ENCODE measurements at places on chromosomes 12 and 14. TPM values are rescaled to one million over a fixed set of nuclear protein-coding genes. Genes with fewer than 3 reads are reported as not detected.

DNA sequence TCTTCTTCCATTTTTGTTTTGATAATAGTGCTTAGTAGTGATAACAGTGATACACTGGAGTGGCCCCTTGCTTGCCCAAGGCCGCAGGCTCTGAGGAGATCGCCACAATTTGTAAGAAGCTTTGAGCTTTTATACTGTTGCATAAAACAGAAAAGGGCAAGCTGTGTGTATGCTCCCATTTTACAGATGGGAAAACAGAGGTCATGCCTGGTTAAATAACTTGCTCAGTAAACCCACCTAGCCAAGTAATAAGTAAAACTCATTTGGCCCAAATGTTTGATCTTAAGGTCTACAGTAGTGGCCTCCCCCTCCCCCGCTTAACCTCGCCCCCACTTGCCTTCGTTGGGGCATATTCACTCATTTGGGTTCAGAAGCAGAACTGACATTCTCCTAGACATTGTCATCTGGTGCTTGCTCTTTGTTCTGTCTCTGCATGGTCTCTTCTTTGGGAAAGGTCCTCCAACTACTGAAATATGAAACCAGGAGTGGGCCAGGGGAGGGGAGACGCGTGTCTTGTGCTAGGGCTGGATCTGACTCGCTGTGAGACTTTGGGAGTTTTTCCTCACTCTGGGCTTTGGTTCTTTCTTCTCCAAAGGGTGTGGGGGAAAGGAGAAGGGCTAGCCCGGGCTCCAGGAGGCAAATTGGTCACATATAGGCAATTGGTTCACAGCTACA lies 88.1 kb downstream of the PAPOLA start:
- no peak for DNase-seq
- H3K27ac ChIP-seq: no peak overlapping the region
- H3K4me3 ChIP-seq: no peak overlapping the region
- H3K27me3 ChIP-seq: peaks cover 16% of the 10 kb centered on the region
- no peaks in the 10 kb centered on the region for H3K36me3 ChIP-seq

DNA sequence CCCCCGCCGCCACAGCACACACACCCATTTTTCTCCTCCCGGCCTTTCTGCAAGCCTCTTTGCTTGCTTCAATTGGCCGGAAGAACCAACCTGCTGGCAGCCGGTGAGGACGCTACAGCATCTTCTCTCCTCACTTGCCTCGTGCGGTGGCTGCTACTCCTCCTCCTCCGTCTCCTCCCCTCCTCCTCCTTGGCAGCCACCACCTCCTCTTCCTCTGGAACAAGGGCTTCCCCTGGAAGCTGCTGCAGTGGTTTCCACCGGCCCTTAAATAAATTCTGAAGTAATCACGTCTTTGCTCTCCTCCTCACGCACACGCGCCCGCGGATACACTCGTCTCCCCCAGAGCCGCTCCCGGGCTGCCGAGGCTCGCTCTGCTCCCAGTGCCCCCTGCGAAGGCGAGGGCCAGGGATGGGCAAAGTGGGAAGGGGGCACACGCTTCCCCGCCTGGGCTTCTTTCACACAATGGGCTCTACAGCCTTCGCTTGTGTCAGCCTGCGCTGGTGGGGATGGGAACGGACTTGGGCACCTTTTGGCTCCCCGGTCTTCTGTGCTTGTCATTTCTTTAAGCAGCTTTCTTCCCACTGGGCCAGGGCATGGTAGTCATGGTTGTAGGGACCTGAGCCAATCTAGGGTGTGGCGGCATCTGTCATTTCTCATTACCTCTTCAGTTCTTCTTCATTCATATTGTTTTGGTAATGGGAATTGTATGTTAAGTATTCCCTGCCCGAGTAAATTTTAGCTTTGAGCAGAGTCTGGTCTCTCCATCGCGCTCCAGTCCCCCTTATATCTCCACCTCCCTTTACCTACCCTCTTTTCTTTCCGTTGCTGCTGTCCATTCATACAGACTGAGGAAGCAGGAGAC lies at the start of gene PPFIA2:
TSS of gene PPFIA2 (minus strand) at position 161 of the 862 bp plus-strand sequence.
- H3K27ac ChIP-seq: no peak within 1 kb of the TSS
- peaks cover 26% of the 10 kb centered on the region for H3K27me3 ChIP-seq
- peak within 1 kb of the TSS; percentile 49 for H3K4me3 ChIP-seq
- DNase-seq: peak; percentile 2
- no peaks in the 10 kb centered on the region for H3K36me3 ChIP-seq
- H3K4me1 ChIP-seq: no peaks in the 10 kb centered on the region

GRCh38 chr12:28082096-28082495 lies 108.2 kb upstream of the CCDC91 start:
- H3K4me3 ChIP-seq: no peak overlapping the region
- no peak for DNase-seq
- no peak overlapping the region for H3K27ac ChIP-seq
- no peaks in the 10 kb centered on the region for H3K27me3 ChIP-seq
- H3K4me1 ChIP-seq: no peaks in the 10 kb centered on the region

GRCh38 chr12:102765736-102766135 lies 151.3 kb downstream of the PAH start:
- H3K27ac ChIP-seq: no peak overlapping the region
- no peaks in the 10 kb centered on the region for H3K4me1 ChIP-seq
- H3K27me3 ChIP-seq: no peaks in the 10 kb centered on the region
- no peak for DNase-seq
- H3K4me3 ChIP-seq: no peak overlapping the region

DNA sequence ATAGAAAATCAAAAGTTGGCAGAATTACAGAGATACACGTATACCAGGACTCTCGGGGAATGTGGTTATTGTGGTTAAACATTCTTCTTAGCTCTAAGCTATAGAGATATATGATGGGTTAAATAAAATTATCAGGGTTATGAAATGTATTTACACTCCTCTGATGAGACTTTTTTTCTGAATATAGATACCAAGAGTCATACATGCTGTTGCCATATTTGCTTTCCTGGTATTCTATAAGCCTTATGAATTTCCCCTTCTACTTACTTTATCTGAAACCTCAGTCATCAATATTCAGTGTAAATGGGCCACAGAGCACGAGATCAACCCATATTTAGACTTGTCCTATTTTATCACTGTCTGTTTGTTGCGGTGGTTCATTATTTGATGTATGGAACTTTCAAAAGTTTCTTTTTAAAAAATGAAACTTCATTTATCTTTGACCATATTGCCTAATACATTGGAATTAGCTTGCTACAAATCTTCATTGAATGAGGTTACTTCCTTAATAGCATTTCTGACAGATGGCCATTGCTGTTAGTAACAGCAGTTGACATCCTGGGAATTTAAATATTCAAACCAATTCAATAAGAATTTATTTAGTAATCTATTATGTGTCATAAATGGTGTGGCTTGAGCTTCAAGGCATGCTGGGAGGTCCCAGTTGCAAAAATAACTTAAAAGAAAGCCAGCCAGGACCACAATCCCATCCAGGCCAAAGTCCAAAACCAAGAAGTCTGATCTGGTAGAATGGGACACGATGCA lies 393.5 kb downstream of the PCNX1 start:
- no peak overlapping the region for H3K27ac ChIP-seq
- H3K27me3 ChIP-seq: no peaks in the 10 kb centered on the region
- DNase-seq: no peak
- peaks cover 4% of the 10 kb centered on the region for H3K36me3 ChIP-seq
- H3K4me3 ChIP-seq: no peak overlapping the region

GRCh38 chr12:80939231-80939950 lies 1.7 kb upstream of the LIN7A start:
- no peaks in the 10 kb centered on the region for H3K36me3 ChIP-seq
- DNase-seq: no peak
- peaks cover 9% of the 10 kb centered on the region for H3K27me3 ChIP-seq
- H3K27ac ChIP-seq: no peak overlapping the region
- H3K4me1 ChIP-seq: no peaks in the 10 kb centered on the region
- no peak overlapping the region for H3K4me3 ChIP-seq

- H3K27me3 ChIP-seq: no peaks in the 10 kb centered on the region
- H3K4me1 ChIP-seq: no peaks in the 10 kb centered on the region
- no peak overlapping the region for H3K27ac ChIP-seq
- no peak overlapping the region for H3K4me3 ChIP-seq
- peaks cover 5% of the 10 kb centered on the region for H3K36me3 ChIP-seq
Observed at GRCh38 chr14:91996948-91997371, 42.9 kb downstream of the TRIP11 start.

- DNase-seq: no peak
- H3K27me3 ChIP-seq: no peaks in the 10 kb centered on the region
- no peak overlapping the region for H3K27ac ChIP-seq
Observed at GRCh38 chr12:96029826-96030225, 5.6 kb downstream of the LTA4H start.

DNA sequence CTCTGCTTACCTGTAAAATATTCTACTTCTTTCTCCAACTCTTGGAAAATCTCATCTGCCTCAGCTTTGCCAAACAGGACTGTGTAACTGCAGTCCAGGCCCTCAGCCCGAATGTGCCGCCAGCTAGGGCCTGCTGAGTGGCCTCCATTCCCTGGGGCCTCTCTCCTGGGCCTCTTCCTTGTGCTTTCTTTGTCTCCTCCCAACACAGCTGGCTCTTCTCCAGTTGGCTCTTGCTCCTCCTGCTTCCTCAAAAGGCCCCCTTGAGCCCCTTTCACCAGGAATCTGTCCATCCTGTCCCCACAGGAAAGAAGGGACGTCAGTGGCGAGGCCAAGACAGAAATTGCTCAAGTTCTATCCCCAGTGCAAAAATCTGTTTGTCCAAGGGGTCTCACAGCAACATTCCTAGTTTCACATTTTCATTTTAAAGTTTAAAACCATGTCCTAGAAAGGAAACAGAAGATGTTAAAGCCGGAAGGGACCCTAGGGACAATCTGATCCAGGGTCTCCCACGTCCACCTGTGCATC lies 713 bp downstream of the ALKBH2 start:
- peaks cover 7% of the 10 kb centered on the region for H3K36me3 ChIP-seq
- H3K27ac ChIP-seq: peak overlapping the region; percentile 26
- H3K4me3 ChIP-seq: peak overlapping the region; percentile 72
- no peak for DNase-seq
- no peaks in the 10 kb centered on the region for H3K27me3 ChIP-seq

DNA sequence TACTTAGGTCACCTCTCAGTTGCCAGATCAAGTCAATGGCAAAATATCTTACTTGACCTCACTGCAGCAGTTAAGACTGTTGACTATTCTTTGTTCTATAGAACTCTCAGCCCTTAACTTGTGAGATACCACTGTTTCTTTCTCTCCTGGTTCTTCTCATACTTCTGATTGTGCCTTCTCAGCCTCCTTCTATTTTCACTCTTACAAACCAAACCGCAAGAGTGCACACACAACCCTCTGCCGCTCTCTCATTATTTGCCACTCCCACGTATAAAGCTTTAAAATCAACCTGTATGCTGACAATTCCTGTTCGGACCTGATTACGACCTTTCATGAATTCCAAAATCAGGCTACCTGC lies 4.5 kb downstream of the E2F7 start:
- H3K36me3 ChIP-seq: no peaks in the 10 kb centered on the region
- H3K27ac ChIP-seq: no peak overlapping the region
- H3K27me3 ChIP-seq: no peaks in the 10 kb centered on the region
- H3K4me1 ChIP-seq: peaks cover 11% of the 10 kb centered on the region
- no peak overlapping the region for H3K4me3 ChIP-seq

DNA sequence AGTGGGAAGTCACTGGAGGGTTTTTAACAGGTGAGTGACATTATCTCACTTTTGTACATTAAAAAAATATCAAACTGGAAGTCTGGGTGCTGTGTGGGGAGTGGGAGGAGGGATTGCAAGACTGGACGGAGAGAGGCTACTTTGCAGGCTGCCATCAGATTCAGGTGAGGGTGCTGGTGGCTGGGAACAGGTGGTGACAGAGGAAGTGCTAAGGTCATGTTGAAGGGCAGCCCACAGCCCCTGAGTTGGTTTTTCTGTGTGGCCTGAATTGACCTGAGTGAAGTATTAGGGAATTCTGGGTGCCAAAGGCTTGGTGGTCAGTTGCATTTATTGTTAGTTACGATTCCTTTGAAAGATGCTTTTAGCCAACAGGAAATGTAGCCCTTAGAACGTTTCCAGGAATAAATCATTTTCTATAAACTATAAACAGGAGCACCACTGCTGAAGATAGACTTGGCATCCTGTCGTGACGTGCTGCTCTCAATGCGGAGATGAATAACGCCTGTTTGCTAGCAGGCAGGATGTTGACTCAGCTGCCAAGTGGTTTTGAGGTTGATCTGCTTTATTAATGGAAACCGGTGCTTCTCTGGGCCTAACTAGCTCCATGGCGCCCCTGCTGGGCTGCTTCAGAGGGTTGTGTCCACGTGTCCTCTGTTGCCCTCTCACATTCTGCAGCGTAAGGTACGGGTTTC lies 707.5 kb upstream of the TMEM132C start:
- H3K4me1 ChIP-seq: no peaks in the 10 kb centered on the region
- no peak overlapping the region for H3K4me3 ChIP-seq
- no peaks in the 10 kb centered on the region for H3K27me3 ChIP-seq
- DNase-seq: peak; percentile 30
- H3K27ac ChIP-seq: no peak overlapping the region
- H3K36me3 ChIP-seq: no peaks in the 10 kb centered on the region

- H3K4me3 ChIP-seq: no peak overlapping the region
- H3K27ac ChIP-seq: no peak overlapping the region
- no peak for DNase-seq
- peaks cover 90% of the 10 kb centered on the region for H3K27me3 ChIP-seq
- no peaks in the 10 kb centered on the region for H3K36me3 ChIP-seq
Observed at GRCh38 chr12:3631759-3632158, 121.2 kb downstream of the CRACR2A start.

DNA sequence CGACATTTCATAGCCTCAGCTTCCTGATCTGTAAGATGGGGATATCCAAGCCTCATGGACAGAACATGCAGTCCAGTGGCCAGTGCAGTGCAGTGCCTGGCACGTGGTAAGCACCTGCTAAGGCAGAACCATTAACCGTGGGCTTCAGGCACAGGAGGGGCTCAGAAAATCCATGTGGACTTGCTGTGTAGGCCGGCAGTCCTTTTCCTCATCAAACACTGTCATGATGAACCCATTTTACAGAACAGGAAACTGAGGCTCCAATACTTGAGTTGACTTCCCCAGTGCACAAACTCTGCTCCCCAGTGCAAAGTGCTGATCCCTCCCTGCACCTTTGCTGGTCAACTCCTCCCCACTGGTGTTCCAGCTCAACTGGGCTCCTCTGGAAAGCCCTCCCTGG lies 18.0 kb downstream of the TRPV4 start:
- no peak overlapping the region for H3K27ac ChIP-seq
- no peak overlapping the region for H3K4me3 ChIP-seq
- H3K36me3 ChIP-seq: no peaks in the 10 kb centered on the region
- no peaks in the 10 kb centered on the region for H3K27me3 ChIP-seq
- H3K4me1 ChIP-seq: peaks cover 11% of the 10 kb centered on the region

Gene EIF4B
- total RNA-seq: 531 TPM

Gene ARHGEF25
- 12.9 TPM for total RNA-seq

Gene ERP27
- 33.4 TPM for total RNA-seq

Gene TDRD9
- total RNA-seq: not detected

Gene MFAP5
- total RNA-seq: 18.9 TPM

Gene C3AR1
- total RNA-seq: not detected

Gene ALDH1L2
- total RNA-seq: 2.2 TPM

Gene PRH2
- total RNA-seq: not detected

Gene SMCO3
- not detected for total RNA-seq

Gene TMEM119
- total RNA-seq: not detected

Gene RBP5
- 1.3 TPM for total RNA-seq

Gene NPFF
- total RNA-seq: not detected

Data from PC-9 (cell line).